Suppressor macrophage treated with lipopolysaccharide for 1 hour (primary cell): ENCODE measurements at places on chromosomes 6 and 20.
A peak's percentile ranks its signal among the peaks of the same experiment; 100 is the strongest.

DNA sequence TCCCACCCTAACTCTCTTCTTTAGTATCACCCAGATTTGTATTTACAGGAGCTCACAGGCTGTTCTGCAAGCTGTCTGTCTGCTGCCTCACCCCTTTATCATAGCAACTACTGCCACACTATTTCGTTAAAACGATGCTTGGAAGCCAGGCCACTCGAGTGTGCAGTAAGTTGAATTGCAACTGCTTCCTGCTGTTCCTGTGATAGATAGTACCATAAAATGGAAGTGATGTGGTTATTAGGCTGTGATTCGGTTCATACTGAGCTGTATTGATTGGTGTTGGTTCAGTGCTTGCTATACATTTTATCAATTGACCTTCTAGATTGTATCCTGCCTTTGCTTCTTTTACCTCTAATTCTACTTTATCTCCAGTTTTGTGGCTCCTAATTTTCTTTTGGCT lies 325.4 kb downstream of the RNF144B start:
- no peak for DNase-seq

GRCh38 chr6:36916126-36916525 lies 30.4 kb downstream of the C6orf89 start:
- peak; percentile 26 for DNase-seq

- peak; percentile 72 for DNase-seq
Measured at GRCh38 chr6:24749297-24749696, 25.4 kb upstream of the GMNN start.

DNA sequence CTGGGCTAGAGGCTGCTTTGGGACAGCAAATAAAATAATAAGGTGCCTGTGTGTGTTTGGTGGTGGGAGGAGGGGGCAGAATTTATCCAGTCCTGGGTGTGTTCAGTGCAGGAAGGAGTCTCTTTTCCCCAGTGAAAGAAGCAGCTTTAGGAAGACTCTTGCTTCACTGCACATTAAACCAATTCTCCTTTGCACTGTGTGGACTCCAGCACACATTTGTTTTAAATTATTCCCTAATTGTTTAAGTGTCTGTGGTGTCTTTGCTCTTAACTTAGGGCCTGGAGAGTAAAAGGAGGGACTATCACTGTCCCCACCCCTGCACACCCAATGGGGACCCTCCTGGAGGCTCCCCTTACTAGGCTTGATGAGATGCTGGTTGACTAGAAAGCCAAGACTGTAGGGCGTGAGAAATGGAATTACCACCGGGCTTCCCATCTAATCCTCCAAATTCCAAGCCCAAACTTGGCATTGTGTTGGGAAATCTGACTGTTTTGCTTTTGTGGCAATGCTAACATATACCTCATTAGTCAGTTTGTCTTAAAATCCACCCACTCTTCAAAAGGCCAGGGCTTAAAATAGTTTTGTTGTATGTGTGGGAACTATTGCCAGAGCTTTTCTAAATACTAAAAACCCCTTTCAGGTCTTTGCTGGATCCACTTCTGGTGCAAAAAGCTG lies 13.5 kb upstream of the DAAM2 start:
- DNase-seq, result no peak

- no peak for DNase-seq
Measured at GRCh38 chr6:152697634-152698033, at the start of gene MYCT1. MYCT1 (plus strand) TSS chr6:152697897; CDS start chr6:152697903, 6 bp downstream.

DNA sequence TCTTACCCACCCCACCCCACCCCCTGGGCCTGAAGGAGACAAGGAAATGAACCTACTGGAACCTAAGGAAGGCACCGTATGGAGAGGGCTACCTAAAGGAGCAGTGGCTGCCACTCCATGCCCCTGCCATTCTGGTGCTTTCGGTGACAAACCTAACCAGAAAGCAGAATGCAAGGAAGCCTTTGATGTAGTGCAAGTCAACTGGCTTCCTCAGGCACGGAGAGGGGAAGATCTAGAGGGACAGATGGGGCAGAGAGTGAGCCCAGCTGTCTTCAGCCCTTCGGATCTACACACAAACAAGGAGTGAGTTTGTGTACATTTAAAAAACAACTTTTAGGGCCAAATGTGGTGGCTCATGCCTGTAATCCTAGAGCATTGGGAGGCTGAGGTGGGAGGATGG lies 39.5 kb downstream of the PPP1R16B start:
- DNase-seq, result no peak
